Fibroblast of skin of right biceps (primary cell): ENCODE measurements at places on chromosomes 6 and 20.
A peak's percentile ranks its signal among the peaks of the same experiment; 100 is the strongest.

GRCh38 chr6:136319732-136320131 lies 30.1 kb upstream of the BCLAF1 start:
- DNase-seq, result no peak

GRCh38 chr20:62570897-62571668 lies 71.2 kb upstream of the SLCO4A1 start:
- DNase-seq, result no peak

GRCh38 chr6:126446248-126446647 lies 106.3 kb downstream of the CENPW start:
- DNase-seq, result no peak

GRCh38 chr6:76451926-76452709 lies 379.7 kb upstream of the IMPG1 start:
- DNase-seq, result no peak

DNA sequence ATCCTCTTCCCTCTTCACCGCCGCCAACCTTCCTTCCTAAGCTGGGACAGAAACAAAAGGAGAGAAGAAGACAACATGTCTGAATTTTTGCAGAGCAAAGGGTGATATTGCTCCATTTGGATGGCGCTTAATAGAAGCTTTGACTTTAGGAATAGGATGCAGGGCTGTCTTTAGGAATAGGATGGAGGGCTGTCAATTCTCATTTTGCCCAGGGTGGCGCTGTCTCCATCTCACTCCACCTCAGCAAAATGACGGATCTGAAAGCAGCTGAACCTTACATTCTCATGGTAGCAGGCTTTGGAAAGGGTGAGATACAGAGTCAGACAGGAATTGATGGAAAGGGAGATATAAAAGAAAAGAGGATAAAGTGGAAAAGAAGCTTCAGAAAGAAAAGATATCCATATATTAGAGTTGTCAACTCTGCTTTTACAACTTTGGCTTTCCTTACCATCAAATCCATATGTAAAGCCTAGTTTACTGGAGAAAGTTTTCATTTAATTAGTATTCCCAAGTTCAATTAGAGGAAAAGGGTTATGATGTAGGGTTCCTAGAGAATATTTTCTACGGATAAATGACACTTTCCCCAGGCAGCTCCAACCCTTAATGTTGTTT lies 2.4 kb downstream of the MTCL3 start:
- peak; percentile 62 for DNase-seq

DNA sequence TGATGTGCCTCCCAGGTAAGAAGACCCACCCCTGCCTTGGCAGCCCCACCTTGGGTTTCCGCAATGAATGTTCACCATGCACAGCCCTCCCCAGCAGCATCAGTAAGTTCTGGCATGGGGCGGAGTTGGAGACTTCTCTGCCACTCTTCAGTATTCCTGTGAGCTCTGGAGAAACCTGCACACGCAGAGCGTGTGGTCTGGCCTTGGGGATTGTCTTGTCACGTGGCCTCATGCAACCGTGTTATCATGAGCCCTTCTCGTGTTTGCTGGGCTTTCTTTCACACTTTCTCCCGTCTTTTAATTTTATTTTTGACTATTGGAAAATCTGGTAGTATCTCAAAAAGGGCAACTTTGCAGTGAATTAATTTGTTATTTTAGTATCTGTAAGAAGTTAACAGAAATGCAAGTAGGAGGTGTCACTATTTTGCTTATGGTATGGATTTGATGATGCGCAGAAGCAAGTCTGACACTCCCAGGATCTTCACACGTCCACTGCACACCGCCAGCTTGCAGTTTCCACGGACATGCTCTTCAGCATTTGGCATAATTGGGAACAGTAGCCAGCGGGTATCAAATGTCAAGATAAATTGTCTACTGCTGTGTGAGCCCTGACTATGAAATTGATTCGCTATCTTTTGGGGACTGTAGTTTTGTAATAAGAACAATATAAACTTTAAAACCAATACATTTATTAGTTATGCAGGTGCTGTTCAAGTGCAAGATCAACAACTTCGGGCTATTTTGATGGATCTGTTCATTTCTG lies 463.5 kb downstream of the QKI start:
- no peak for DNase-seq

GRCh38 chr6:152680151-152680550 lies 17.5 kb upstream of the MYCT1 start:
- DNase-seq, result no peak

DNA sequence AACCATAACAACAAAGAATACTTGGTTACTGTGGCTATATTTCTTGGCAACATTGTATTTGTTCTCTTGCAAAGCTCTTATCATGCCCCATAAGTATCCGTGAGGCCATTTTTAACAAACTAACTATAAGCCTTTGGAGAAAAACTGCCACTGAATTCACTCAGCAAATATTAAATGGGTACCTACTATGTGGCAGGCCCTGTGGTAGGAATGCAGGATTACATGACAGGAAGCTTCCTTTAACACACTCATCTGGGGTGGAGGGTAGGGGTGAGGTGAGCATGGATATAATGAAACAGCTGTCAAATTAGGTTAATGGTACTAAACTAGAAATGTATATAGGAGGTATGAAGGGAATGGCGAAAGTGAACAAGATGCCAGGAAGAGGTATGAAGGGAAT lies 504.8 kb downstream of the MEI4 start:
- DNase-seq, result no peak

DNA sequence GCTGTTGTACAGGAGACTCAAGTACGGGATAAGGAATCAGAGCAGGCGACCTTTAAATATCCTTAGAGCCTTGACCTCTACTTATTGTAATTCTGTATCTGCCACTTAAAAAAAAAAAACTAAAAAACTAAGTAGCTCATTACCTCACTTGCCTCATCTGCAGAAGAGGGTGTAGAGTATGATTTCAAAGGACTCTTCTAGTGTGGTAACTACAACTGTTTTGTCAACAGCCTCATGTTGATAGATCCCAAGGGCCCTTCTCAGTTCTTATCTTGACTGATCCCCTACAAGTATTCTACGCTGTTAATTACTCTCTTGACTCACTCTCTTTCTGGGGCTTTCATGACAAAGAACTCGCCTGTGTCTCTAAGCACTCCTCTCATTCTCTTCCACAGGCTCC lies 16.7 kb upstream of the PDYN start:
- DNase-seq, result no peak

DNA sequence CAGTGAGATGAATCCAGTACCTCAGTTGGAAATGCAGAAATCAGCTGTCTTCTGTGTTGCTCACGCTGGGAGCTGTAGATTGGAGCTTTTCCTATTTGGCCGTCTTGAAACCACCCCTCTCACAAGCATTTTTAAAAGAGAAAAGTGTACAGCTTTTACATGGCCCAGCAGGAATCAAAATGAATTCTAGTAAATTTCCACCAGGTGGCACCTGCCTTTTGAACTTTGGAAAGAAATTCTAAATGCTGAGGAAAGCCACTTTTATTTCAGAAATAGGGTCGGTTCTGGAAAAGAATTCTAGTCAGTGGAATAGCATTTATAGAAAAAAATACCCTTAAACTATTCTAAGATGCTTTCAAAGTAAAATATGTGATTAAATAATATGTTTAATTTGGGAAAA lies 647.8 kb downstream of the CD109 start:
- no peak for DNase-seq

- DNase-seq, result no peak
Observed at GRCh38 chr6:150547502-150548222, 52.0 kb upstream of the PLEKHG1 start.

DNA sequence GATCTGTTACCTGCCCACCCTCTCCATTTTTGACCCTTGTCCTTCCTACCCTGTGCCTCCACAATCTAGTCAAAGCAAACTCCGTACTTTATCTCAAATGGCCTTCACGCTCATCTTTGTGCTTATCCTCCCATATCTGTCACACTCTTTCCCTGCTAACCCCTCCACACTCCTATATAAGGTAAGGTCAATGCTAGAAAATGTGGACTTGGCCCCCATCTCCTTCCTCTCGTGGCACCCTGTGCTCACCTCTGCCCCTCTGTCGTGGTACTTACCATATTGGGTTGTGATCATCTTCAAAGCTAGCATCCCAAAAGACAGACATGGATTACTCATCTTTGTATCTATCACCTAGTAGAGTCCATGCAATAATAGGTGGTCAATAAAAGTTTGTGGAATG lies 127.6 kb upstream of the FOXQ1 start:
- DNase-seq, result no peak

- DNase-seq, result peak; percentile 66
Observed at GRCh38 chr20:43584448-43585136, 6.1 kb upstream of the IFT52 start.

DNA sequence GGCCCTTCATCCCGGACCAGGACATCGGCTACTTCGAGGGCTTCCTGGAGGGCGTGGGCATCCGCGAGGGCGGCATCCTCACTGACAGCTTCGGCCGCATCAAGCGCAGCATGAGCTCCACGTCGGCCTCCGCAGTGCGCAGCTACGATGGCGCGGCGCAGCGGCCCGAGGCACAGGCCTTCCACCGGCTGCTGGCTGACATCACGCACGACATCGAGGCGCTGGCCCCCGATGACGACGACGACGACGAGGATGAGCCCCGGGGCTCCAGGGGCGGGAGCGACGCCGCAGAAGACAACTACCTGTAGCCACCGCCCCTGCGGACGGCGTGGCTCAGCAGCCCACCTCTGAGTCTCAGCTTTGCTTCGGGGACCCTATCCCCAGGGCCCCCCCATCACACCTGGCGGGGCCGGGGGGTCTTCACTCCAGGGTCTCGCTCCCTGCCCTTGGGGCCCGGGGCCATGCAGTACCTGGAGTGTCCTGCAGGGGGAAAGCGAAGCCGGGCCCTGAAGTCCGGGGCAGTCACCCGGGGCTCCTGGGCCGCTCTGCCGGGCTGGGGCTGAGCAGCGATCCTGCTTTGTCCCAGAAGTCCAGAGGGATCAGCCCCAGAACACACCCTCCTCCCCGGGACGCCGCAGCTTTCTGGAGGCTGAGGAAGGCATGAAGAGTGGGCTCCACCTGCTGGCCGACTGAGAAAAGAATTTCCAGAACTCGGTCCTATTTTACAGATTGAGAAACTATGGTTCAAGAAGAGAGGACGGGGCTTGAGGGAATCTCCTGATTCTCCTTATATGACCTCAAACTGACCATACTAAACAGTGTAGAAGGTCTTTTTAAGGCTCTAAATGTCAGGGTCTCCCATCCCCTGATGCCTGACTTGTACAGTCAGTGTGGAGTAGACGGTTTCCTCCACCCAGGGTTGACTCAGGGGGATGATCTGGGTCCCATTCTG lies 20.8 kb upstream of the HCK start:
- peak; percentile 86 for DNase-seq

GRCh38 chr20:44019638-44020335 lies 105.1 kb downstream of the TOX2 start:
- DNase-seq, result peak; percentile 39

- DNase-seq, result peak; percentile 62
Observed at GRCh38 chr6:30490026-30490876, 942 bp downstream of the HLA-E start.

- peak; percentile 47 for DNase-seq
Observed at GRCh38 chr20:24469116-24469893, at the start of gene SYNDIG1. Gene SYNDIG1, plus strand, starts transcription at chr20:24469629. Its CDS starts 73,469 bp downstream, at chr20:24543098.

GRCh38 chr6:16765235-16765634 lies 4.0 kb upstream of the ATXN1 start:
- peak; percentile 13 for DNase-seq

GRCh38 chr6:53517021-53517420 lies 27.9 kb downstream of the GCLC start:
- DNase-seq, result no peak

DNA sequence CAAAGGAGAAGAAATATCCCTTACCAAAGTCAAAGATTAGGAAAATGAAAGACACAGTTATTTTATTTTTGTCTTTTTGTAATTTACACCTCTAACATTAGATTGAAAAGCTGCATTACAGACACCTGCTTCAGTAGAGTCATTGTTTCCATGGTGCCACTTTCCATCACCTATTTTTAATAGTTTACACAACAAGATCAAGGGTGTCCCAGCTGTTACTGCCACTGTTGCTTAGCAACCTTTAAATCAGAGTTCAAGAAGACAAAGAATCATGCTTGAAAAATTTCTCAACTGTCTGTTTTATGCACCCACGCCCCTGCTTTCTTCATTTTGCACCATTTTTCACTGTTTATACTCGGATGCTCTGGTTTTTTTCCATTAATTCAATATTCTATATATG lies 668.2 kb upstream of the GJE1 start:
- DNase-seq, result peak; percentile 49

DNA sequence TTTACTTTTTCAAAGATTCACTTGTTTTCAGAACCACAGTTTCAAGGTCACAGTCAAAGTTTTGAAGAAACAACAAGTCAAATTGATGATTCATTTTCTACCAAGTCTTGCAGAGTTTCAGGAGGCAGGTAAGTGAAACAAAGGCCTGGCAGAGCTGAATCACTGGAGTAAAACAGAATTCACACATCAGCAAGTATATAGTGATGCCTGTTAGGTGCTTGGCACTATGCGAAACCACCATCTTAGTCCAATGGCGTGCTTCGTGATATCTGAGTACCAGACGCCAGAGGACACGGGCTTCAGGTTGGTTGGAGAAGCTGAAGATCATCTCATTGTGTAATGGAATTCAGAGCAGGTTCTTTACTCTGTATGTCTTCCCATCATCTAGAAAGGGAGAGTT lies 75.9 kb downstream of the RTN4IP1 start:
- DNase-seq, result no peak

DNA sequence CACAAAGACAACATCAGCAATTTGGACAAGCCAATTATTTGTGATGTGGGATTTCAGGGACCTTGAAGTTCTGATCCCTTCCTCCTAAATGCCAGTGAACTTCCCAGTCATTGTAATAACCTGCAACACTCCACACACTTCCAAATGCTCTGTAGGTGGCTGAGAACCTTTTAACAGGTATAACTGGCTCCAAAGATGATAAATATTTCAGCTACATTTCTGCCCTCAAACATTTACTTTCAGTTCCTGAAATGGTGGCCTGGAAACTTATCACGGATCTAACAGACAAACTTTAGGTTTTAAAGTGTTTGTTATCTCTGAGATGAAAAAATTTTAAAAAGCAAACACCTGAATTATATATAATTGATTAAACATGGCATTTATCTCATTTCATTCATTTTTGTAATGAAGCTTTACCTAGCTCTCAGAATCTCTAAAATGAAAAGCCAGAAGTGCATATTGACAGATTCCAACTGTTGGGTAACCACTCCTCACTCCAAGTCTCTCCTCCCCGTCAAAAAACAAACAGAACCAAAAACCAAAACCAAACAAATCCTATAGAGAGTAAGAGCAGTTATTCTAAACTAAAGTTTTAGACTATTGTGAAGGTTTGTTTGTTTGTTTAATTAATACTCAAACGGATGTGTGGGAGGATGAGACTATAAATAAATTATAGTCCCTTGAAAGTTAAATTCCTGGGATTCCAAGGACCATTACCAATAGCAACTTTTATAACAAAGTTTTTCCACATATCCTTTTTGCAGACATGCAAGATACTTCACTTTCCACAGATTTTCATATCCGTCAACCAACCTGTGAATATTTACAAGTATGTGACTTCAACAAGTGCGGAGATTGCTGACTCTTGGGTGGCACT lies 12.4 kb upstream of the KIAA0408 start:
- DNase-seq, result no peak

DNA sequence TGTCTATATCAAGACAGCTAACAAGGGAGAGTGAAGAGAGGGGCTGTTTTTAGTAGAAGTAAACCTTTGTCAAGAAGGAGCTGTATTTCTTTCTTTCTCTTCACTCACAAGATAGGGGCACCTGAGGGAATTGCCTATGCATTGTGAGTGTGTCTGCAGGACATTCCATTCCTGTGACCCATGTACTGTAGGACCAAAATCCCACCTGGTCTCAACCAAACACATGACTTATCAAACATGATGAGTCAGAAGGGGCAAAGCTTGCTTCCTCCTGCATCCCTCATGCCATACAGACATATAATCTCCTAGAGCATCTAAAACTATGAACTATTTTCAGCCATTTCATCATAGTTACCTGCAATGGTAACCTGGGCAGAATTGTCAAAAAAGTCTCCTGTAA lies 21.8 kb downstream of the PKHD1 start:
- DNase-seq, result no peak

- DNase-seq, result no peak
Observed at GRCh38 chr20:41960166-41960565, 342.0 kb upstream of the CHD6 start.
